ENCODE measurements at places on chromosomes 2 and 18.

DNA sequence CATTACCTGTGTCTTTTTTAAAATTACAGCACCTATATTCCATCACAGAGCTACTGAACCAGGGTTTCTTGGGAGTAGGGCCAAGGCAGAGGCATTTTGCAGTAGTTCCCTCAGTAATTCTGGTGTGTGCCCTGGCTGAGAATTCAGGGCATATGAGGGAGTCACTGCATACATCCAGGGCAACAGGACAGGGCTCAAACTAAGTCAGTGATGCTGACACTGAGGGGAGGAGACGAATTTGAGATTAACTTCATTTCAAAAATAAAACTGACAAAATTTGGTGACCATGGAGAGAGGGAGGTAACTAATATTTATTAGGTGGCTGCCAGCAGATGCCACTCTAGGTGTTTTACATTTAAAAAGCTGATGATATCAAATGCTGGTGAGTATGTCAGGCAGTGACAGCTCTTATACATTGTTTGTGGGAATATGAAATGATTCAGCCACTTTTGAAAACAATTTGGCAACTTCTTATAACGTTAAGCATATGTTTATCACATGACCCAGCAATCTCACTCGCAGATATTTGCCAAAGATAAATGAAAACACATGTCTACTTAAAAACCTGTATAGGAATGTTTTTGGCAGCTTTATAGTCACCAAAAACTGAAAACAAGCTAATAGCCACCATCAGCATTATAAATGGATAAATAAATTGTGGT is 20.3 kb downstream of the STRADB start:
- no peak overlapping the region for H3K27ac ChIP-seq
- no peak for DNase-seq
- no peaks in the 10 kb centered on the region for H3K4me1 ChIP-seq
- H3K36me3 ChIP-seq, result peaks cover 44% of the 10 kb centered on the region

DNA sequence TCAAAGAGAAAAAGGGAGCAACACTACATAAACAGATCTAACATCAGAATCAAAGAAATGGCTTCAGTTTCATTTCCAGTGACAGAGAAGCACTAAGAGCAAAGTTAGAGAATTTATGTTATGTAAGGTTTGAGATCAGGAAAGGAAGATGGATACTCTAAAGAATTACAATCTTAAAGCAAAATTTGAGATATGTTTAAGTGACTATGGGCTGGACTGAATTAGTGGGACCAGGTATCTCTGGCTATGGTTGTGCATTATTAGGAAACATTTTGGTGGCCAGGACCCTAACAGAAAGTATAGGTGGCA is 208.2 kb downstream of the CCDC178 start:
- no peaks in the 10 kb centered on the region for H3K27me3 ChIP-seq
- no peak for DNase-seq
- H3K36me3 ChIP-seq, result no peaks in the 10 kb centered on the region
- no peak overlapping the region for H3K4me3 ChIP-seq
- peaks cover 6% of the 10 kb centered on the region for H3K4me1 ChIP-seq
- no peak overlapping the region for H3K27ac ChIP-seq

GRCh38 chr2:214607051-214607450 is 196.2 kb downstream of the VWC2L start:
- peaks cover 6% of the 10 kb centered on the region for H3K4me1 ChIP-seq
- DNase-seq, result no peak
- no peak overlapping the region for H3K4me3 ChIP-seq

DNA sequence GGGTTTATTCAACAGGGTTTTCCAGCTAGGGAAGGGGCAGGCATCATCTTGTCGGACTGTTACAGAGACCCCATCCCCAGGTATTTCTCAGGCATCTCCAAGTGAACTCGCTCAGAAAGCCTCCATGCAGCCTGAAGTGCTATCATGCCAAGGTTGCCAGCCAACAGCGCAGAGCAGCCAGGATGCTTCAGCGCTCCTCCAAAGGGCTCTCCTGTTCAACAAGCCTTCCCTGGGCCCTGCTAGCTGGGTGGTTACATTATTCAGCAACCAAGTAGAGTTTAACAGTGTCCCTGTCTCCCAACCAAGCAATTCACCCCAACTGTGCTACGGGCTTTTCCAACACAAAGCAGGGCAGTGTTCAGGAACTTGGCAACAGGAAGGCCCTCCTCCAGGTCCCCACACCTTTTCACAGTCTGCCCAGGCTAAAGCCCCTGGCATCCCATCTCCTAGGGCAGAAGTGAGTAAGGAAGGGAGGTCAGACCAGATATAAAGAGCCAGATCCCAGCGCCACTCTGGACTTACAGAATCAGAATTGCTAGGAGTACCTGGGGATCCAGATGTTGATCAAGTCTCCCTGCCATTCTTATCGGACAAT is 52.9 kb downstream of the ZBTB7C start:
- peaks cover 5% of the 10 kb centered on the region for H3K36me3 ChIP-seq
- peaks cover 5% of the 10 kb centered on the region for H3K27me3 ChIP-seq
- peak overlapping the region; percentile 92 for H3K27ac ChIP-seq
- H3K4me3 ChIP-seq, result peak overlapping the region; percentile 73

DNA sequence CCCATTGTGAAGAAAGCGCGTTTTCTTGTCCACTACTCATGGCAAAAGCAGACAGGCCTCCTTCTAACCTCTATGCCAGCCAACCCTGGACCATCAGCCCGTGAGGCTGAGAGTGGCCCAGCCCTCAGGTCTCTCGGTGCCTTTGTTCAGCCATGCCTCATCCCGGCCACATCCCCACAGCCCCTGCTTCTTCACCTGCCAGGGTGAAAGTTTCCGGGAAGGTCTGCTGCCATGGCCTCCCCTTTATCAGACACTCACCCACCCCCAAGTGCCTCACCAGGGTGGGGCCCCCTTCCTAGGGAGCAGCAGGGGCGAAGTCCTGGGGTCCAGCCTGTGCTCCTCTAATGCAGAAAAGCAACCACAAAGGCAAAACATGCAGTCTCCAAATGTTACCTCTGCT is 478.4 kb upstream of the SALL3 start:
- H3K27ac ChIP-seq, result no peak overlapping the region
- H3K27me3 ChIP-seq, result peaks cover 4% of the 10 kb centered on the region
- no peaks in the 10 kb centered on the region for H3K36me3 ChIP-seq

GRCh38 chr2:23480957-23481797 is 96.2 kb downstream of the KLHL29 start:
- peaks cover 7% of the 10 kb centered on the region for H3K36me3 ChIP-seq
- H3K27me3 ChIP-seq, result no peaks in the 10 kb centered on the region
- H3K27ac ChIP-seq, result peak overlapping the region; percentile 94
- peak overlapping the region; percentile 48 for H3K4me3 ChIP-seq
- peaks cover 40% of the 10 kb centered on the region for H3K4me1 ChIP-seq

GRCh38 chr2:117972476-117973123 is 41.3 kb downstream of the CCDC93 start:
- H3K4me3 ChIP-seq, result no peak overlapping the region
- H3K36me3 ChIP-seq, result peaks cover 50% of the 10 kb centered on the region
- no peak overlapping the region for H3K27ac ChIP-seq

GRCh38 chr2:216632346-216632951 is 771 bp upstream of the IGFBP2 start:
- peak overlapping the region; percentile 95 for H3K4me3 ChIP-seq
- H3K4me1 ChIP-seq, result peaks cover 37% of the 10 kb centered on the region
- H3K27ac ChIP-seq, result peak overlapping the region; percentile 92
- peaks cover 3% of the 10 kb centered on the region for H3K36me3 ChIP-seq
- peaks cover 35% of the 10 kb centered on the region for H3K27me3 ChIP-seq
- no peak for DNase-seq

DNA sequence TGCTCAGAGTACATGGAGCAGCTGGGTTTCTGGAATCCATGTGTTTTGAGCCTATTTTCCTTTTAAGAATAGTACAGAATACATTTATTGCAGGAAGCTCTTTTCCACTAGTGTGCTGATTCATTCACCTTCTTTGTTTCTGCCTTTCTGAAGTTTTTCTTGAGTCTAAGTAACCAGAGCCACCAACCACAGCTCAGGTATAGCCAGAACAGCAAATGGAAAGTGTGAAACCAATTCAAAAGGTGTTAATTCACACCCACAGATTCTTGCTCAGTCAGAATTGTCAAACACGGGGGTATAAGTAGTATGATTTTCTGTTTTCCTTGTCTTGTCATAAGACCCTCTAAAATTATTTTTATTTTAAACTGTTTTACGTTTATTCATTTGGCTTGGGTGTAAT is 75.9 kb upstream of the DYNAP start:
- H3K27me3 ChIP-seq, result peaks cover 5% of the 10 kb centered on the region
- no peak overlapping the region for H3K4me3 ChIP-seq
- no peaks in the 10 kb centered on the region for H3K36me3 ChIP-seq
- no peak for DNase-seq

DNA sequence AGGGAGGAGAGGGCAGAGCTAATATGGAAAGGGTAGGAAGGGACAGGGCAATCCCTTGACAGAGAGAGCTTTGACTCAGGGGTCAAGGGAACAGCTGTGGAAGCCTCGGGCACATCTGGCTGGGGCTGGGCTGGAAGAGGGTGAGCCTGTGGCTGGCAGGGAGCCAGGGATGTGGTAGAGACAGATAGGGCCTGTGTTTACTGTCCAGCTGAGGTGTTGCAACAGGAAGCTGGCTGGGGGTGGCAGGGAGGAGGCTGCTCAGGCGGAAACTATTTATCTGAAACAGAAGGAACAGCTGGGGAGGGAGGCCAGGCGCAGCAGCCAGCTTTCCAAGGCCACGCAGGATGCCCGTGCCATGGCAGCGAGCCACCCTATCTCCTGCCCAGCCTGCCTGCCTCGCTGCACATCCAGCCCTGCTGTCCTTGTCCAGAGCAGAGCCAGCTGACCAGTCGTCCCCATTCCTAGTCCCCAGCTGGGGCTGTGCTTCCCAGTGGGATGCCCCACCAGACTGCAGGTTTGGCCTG is 264.7 kb downstream of the CYP26B1 start:
- DNase-seq, result no peak
- no peak overlapping the region for H3K4me3 ChIP-seq
- H3K27ac ChIP-seq, result no peak overlapping the region
- H3K36me3 ChIP-seq, result no peaks in the 10 kb centered on the region
- peaks cover 10% of the 10 kb centered on the region for H3K27me3 ChIP-seq

DNA sequence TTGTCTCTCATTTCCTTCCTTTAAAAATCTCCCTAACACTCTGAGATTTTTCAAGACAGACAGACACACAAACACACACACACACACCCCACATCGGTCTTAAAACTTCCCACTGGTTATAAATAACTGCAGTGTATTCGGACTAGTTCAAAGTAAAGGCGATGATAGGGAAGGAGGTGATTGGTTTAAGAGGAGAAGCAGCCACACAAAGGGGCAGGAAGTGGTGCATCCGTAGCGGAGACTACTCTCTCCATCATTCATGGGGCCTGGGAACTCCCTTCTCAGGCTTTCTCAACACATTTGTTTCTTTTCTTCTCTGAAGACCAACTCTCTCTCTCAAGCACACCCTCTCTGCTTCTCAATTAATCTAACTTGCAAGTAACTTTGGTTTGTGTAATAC is 149.1 kb upstream of the DPP10 start:
- DNase-seq, result no peak
- no peaks in the 10 kb centered on the region for H3K36me3 ChIP-seq
- H3K27ac ChIP-seq, result no peak overlapping the region
- no peaks in the 10 kb centered on the region for H3K4me1 ChIP-seq
- H3K27me3 ChIP-seq, result peaks cover 15% of the 10 kb centered on the region
- H3K4me3 ChIP-seq, result no peak overlapping the region

DNA sequence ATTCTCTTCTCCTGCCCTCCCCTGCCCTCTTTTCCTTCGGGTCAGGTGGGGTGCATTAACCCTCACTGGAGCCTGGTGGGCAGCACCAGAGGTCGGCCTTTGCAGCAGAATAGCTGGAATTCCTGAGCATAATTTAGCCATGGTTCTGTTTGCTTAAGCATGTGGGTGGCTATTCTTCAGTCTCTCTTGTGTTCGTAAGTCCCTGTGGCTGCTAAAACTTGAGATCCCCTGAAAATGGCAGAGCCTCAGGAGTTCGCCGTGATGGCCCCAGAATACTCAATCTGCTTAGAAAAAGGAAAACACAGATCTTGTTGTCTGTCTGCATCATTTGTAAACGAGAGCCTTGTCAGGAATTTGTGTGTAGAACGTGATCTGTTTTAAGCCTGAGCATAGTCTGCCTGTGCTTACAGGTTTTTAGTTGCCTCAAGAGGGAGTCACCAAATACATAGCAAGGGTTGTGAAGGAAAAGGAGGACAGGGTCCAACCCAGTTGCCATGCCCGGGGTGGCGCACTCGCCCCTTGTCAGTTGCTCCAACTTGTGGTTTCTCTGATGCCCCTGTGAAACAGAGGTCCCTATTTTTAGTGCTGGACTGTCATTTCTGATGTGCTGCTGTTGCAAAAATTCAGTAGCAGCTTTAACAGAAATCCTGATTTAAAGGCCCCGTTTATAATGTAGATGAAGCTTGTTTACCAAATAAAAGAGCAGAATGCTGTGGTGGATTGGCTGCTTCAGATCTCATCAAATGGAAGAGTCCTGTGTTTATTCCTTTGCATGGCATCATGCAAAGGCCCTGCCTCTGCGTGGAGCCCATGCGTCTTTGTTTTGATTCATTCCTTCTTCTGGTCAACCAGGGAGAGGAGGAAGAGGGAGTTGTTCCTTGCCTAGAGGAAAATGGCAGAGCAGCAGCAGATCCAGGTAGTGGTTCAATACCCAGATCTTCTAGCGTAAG is 74.8 kb downstream of the WDSUB1 start:
- peaks cover 26% of the 10 kb centered on the region for H3K4me1 ChIP-seq
- no peak for DNase-seq
- peaks cover 37% of the 10 kb centered on the region for H3K36me3 ChIP-seq
- peak overlapping the region; percentile 77 for H3K27ac ChIP-seq

DNA sequence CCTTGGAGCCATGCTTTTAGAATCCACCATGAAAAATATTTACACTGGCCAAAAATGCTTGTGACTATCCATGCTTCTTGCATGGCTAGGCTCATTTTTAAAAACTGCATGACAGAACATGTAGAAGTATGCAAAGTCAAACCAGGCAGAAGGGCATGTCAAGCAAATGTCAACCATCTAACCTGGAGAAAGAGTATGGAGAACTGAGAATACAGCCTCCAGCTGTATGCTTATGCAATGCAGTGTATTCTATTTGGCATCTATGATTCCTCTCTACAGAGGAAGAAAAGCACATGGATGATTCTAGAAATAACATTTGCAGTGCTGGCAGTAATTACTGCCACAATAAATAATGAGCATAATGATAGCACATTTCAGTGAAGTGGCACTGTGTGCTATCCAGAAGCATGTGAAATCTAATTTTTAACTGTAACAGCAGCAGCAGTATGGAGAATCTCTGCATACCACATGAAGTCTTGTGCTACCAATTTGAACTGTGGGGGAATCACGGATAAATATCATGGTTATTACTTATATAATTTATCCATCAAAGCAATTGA is 87.3 kb upstream of the CCDC141 start:
- H3K4me3 ChIP-seq, result no peak overlapping the region
- H3K27ac ChIP-seq, result no peak overlapping the region
- no peaks in the 10 kb centered on the region for H3K27me3 ChIP-seq

GRCh38 chr2:134783912-134784311 is 54.5 kb upstream of the ACMSD start:
- no peak overlapping the region for H3K27ac ChIP-seq
- no peaks in the 10 kb centered on the region for H3K27me3 ChIP-seq
- H3K36me3 ChIP-seq, result no peaks in the 10 kb centered on the region
- no peak for DNase-seq

DNA sequence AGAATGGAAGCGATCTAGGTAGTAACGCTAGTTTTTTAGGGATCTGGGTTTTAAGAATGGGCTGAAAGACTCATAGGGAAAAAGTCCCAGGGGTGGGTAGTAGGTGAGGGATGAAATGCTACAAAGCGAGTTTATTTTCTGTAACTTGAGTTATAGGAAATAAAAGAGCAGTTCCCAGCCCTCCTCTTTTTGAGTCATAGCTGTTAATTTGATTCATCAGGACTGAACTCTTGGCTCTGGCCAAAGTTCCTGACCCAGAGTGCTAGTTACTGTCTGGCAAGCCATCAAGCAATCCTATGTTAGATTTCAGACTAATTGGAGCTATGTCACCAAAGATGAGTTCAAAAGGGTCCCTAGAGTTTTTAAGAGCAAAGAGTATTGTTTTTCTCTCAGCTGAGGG is 17.4 kb upstream of the NOSTRIN start:
- no peak overlapping the region for H3K27ac ChIP-seq
- no peaks in the 10 kb centered on the region for H3K27me3 ChIP-seq
- DNase-seq, result no peak
- no peak overlapping the region for H3K4me3 ChIP-seq

All from type B pancreatic cell (in vitro differentiated cells).